ENCODE measurements at places on chromosomes 4 and X.

- DNase-seq = no peak
Observed at GRCh38 chr4:47372561-47372960, 90.9 kb downstream of the COMMD8 start.

DNA sequence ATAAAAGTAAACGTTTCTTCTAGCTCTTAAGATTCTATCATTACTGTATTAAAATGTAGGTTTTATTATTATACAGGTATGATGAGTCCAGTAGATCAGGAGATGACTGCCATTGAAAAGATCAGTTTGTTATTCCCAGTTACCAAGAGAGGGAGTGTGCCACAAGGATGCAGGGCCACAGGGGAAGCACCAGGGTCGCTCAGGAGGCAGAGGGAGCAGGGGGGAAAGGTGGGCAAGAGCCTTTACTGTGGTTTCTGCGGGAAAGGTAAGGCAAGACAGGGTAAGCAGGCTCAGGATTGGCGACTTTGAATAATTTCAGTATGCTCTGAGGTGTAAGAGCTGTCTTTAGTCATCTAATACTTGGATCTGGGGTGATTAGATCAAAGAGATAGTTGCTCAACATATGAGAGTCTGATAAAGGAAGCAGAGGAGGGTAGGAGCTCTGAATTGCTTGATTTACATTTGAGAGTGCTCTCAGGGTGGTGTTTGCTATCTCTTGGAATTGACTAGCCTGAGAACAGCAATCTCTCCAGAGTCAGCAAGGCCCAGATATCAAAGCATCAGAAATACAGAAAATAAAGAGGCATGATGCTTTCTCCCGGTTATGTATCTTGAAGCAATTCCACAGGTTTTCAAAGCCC, 86.0 kb downstream of the NDST3 start:
- no peak for DNase-seq

GRCh38 chr4:70660106-70660505, 6.2 kb downstream of the JCHAIN start:
- DNase-seq = no peak

DNA sequence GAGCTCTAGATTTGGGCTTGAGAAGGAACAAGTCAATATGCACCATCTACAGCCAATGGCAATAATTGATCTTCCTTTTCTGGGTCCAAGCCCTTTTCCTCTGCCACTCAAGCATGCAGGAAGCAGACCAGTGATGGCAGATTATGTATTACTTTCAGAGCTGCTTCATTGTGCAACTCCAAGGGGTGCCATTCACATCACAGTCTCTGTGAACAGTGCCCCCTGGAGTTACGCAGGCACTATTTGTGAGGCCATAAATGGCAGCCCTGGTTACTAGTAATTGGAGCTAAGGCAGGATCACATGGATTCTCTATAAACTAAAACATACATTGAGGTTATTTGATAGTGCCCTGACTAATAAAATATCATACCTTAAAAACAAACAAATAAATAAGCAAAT, 313.4 kb upstream of the SLC7A11 start:
- no peak for DNase-seq

GRCh38 chrX:111511477-111511876, at the start of gene SERTM2:
TSS of gene SERTM2 (plus strand) at chrX:111511645. CDS start at chrX:111518858, 7,213 bp downstream.
- DNase-seq = no peak

DNA sequence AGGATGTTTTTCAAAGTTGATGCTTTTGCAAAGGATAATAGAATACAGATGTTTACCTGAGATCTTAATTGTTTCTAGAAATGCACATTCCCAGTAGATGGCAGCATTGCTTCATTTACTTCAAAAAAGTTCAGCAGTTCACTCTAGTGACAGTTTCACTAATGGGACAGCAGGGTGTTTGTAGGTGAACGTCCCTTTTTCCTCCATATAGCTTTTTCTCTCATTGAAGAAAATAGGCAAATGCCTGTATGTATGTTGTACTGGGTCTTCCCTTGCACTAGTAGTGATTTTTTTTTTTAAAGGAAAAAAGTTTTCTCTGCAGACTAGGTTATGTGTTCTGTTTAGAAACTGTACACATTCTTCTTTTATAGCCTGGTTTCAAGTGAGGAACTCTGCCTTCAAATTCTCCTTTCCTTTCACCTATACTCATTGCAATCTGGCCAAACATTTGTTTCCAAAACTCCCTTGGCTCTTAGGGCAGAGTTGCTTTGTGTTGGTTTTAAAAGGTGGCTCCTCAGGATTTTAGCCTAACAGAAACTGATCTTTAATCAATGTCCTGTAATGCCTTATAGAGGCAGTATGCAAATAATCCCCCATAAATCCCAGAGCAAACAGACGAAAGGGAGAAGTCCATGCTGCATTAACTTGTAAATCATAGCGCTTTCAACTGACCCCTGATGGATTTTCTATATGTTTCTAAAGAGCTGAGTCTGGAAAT, 86.3 kb downstream of the EGF start:
- DNase-seq = no peak

DNA sequence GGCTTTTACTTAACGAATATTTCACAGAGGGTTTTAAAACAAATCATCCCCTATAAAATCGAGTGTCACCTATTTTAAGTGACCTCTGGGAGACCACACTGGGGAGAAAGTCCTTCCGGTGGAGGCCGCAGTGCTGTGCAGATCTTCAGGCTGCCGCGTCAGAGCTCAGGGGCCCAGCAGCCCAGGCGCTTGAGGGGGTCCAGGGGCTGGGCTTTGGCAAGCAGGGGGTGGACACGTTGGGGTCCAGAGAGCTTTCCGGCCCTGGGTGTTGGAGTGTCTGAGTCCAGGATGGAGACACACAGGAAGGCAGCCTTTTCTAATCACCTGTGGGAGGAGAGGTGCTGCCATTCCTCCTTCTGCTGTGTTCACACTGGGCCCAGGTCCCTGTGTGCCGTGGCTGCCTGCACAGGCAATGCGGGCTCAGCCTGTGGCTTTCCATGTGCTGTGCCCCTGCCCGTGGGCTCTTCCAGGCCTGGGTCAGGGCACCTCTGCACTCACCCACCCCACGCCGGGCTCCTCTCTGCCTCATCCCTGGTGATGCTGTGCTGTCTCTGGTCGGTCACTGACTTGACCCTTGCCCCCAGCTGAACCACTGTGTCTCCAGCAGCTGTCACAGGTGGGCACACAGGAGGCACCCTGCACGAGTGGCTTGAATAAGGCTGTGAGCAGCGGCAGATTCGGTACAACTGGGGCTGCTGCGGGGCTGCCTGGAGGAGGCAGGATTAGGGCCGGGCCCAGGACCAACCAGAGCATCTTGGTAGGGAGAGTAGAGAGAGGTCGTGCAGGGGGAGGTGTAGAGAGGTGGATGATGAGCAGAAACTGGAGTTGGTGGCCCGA, 10.0 kb downstream of the HTRA3 start:
- no peak for DNase-seq

DNA sequence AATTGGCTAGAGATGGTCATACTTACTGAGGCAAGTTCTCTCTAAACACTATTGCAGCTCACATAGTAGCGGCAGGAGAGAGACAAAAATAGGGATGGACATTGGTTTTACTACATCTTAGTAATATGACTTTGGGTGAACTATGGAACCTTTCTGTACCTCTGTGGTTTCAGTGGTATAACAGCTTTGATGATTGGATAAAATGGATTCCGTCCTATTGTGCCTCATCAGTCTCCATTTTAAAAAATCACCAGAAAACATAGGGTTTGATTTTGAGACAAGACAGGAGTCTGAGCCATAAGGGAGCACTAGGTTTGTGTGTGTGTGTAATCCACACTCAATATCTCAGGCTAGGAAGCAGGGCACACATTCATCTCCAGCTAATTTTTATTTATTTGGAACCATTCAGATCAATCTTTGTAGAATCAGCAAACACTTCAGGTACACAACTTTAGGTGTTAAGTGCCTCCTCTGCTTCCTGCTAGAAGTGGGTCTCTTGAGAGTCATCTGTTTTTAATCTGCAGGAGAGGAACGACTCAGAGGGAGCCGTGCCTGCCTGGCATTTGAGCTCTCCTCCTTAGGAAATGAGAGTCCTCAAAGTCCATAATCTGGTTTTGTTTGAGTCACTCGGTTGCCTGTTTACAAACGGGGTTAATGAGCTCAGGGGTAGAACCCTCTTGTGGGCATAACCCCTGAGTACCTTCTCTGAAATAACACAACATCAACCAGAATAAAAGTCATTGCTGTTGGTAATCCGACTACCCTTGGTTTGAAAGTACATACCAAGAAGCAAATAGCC, 238.5 kb upstream of the BOD1L1 start:
- DNase-seq = no peak

DNA sequence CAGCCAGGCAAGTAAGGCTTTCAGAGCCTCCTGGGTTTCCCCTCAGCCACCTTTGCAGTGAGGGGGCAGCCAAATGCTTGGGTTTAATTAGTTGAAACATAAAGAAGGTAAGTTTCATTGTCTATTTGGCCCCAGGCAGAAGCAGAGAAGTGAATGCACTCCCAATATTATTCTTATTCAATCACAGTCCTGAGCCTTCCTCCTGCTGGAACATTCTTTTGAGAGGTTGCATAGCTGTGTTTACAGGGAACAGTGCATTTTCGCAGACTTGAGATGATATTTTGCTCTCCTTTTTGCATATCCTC, 13.9 kb downstream of the SLC2A9 start:
- DNase-seq = no peak

DNA sequence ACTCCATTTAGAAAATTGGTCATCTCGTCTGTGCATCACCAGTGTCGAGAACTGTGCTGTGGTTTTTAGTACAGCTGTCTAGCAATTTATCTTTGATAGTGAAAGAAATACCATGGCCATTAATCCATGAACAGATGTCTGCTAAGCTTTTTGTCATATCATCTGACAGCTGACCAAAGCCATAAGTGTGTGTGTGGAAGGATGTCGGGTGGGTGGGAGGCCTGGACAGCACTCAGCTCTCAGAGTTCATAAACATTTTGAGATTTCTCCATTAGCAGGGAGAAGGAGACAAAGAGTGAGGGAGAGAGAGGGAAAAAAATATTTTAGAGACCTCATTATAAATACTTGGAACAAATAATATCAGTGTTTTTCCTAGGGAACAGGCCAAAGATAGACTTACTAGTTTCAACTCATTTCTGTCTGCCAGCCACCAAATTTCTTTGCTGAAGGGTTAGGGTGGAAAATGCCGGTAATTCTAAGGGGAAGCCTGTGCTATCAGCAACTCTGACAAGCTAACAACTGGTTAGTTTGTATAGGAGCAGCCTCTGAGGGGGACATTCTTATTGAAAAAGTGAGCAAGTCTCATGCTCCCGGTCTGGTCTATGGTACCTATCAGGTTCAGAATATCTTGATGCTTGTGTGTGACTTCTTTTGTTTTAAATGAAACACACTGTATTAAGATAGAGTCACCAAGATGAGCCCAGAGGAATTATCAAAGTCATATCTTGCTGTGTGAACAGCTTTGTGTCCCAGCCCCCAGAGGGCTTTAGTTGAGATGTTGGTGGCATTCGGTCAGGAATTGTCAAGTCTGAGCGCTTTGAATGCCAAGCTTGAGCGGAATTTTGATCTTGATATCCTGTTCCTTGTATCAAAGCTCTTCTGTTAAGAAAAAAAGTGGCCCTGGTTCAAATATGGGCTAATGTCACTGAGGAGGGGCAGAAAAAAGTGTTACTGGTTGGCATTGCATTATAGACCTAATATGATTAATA, 41.9 kb upstream of the PDLIM3 start:
- no peak for DNase-seq

DNA sequence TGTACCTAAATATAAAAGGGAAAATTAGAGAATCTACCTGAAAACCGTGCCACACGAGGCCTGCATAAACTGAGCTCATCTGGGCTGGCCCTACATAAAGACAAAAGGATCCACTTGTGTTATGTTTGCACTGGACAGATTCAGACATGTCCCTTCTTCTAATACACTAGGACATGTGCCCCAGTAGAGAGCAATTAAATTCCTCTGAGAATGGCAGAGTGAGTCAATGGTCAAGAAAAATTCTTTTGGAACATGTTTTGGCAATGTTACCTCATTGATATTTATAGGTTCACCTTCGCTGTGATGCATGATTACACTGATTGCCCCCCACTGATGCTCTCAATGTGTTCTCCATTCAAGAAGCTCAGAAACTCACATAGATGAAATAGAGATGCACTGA, 95.2 kb downstream of the MANBA start:
- no peak for DNase-seq

GRCh38 chr4:171981185-171981584, 168.0 kb downstream of the GALNTL6 start:
- no peak for DNase-seq

DNA sequence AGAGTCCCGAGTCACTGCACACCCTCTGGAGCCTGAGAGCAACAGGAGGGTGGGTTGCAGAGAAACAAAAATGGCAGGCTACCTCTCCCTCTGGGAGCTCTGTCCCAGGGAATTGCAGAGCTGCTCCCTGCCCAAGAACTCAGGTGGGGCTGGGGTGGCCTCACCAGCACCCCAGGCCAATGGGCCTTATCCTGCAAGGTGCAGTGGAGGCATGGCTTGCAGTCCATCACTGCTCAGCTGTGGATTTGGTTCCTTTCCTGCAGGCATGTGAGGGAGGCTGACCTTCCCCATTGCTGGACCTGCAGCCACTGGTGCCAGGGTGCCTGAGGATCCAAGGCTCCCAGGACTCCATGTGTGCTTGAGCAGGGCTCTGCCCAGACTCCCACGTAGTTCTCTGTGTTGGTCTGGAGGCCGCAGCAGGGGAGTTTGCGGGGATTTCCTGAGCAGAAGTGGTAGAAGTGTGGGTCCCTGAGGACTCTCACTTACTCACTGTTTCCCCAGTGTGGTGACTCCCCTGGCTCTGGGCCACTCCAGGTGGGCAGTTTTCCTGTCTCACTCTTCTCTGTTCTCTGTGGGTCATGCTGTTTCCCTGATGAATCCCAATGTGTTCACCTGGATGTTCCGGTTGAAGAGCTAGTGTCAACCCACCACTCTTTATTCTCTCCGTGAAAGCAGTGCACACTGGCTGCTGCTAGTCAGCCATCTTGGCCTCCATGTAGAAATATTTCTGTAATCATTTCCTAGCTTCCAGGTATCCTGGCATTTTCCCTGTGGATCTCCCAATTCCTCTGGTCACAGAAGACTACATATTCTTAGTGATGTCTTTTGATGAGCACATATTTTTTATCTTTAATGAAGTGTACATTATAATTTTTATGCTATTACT, 82.3 kb downstream of the ARHGAP24 start:
- DNase-seq = no peak

GRCh38 chr4:85409251-85409650, 65.7 kb upstream of the ARHGAP24 start:
- no peak for DNase-seq

GRCh38 chrX:148574237-148574973, 74.0 kb downstream of the AFF2 start:
- DNase-seq = no peak

- no peak for DNase-seq
Observed at GRCh38 chr4:23889814-23890341, at the start of gene PPARGC1A. TSS of gene PPARGC1A (minus strand) at chr4:23890047. CDS start at chr4:23889957, 90 bp downstream.

Measured in stimulated activated CD4-positive, alpha-beta T cell treated with anti-CD3 and anti-CD28 coated beads, TNF-alpha, amount 100 ng/mL, for 4 hours (primary cell).